ENCODE measurements at places on chromosomes 5 and 9.

- DNase-seq, result no peak
Measured at GRCh38 chr9:36867672-36868471, 166.2 kb downstream of the PAX5 start.

GRCh38 chr5:126920291-126920690, 110.1 kb downstream of the MARCHF3 start:
- DNase-seq, result no peak

DNA sequence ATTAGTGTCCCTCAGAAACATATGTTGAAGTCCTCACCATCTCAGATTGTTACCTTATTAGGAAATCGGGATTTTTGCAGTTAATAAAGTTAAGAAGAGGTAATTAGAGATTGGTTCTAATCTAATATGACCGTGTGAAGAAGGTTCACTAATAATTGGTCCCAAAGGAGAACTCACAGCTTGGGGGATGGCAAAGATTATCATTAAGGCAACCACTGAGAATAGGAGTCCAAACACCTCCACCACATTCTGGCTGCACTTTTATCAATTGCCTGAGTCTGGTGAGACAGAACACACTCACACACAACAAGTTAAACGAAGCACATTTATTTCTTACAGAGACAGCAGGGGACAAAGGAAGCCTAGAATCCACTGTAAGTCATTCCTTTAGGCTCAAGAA, 94.9 kb upstream of the PRDM9 start:
- no peak for DNase-seq

- DNase-seq, result no peak
Measured at GRCh38 chr5:56522960-56523359, 289.8 kb upstream of the ANKRD55 start.

DNA sequence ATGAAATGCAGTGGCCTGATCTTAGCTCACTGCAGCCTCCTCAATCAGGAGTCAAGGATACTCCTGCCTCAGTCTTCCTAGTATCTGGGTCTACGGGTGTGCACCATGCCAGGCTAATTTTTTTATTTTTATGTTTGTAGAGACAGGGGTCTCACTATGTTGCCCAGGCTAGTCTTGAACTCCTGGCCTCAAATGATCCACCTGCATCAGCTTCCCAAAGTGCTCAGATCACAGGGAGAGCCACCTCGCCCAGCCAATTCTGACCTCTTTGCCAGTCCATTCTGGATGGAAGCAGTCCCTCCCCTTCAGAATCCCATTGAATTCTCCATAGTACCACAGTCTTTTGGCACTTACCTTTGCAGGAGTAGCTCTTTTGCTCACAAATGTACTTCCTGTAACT, 1.7 kb upstream of the CANX start:
- DNase-seq, result no peak

GRCh38 chr9:87651431-87651830, 74.5 kb upstream of the CTSL start:
- DNase-seq, result no peak

DNA sequence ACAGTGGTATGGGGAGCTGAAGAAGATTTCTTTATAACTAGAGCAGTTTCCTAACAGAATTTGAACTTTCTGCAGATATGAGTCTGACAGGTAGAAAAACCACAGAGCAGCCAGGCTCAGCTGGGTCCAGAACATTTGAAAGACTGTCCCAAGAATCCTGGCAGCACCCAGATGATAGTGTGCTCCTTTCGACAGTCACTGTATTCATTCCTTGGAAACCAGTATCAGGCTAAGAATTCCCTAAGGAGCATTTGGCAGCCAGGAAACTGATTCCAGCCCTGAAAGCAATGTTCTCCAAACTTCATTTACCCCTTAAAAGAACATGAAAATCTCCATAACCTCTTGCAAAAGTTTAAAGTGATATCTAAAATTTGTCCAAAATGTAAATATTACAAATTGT, 123.0 kb upstream of the MTAP start:
- no peak for DNase-seq

GRCh38 chr5:65674749-65675148, 47.2 kb downstream of the SGTB start:
- no peak for DNase-seq

DNA sequence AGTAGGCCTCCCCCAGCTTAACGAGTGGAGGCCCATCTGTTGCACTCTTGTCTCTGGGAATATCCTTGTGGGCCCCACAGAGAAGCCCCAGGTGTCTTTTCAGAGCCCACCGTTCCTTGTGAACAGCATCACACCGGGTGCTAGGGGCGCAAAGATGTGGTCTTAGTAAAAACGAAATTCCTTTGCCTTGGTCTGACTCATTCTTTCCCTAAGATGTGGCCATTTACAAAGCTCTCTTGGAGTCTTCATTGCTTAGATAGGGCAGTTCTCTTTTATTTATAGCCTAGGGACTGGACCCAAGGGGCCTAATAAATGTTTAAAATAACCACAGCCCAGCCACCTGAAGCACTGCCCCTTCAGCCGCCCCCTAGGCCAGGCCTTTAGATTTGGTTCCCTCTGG, 52.8 kb upstream of the RPL26L1 start:
- no peak for DNase-seq

DNA sequence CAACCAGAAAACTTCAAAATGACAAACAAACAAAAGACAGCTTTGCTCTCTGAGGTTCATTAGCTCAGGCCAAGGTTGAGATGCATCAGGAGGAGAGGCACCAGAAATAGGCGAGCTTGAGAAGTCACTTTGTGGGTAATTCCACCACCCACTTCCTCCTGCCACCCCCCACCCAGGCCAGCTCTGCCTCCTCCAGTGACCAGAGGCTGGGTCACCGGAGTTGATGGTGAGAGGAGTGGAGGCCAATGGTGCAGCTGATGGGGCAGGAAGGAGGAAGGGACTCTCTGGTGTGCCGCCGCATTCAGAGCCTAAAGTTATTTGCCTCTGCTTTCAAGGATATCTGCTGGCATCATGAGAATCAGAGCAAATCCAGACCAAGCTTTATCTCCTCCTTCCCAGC, 73.8 kb upstream of the ASTN2 start:
- no peak for DNase-seq

GRCh38 chr5:123086376-123087055, 2.5 kb upstream of the PRDM6 start:
- no peak for DNase-seq

GRCh38 chr5:172541099-172541772, 86.9 kb upstream of the SH3PXD2B start:
- DNase-seq, result no peak

- no peak for DNase-seq
Measured at GRCh38 chr9:109311286-109311685, 9.6 kb downstream of the EPB41L4B start.

GRCh38 chr9:69753830-69754229, 6.0 kb downstream of the PTAR1 start:
- DNase-seq, result no peak

- DNase-seq, result no peak
Measured at GRCh38 chr9:22035591-22036011, 26.5 kb upstream of the CDKN2B start.

GRCh38 chr5:73152411-73153388, 20.3 kb upstream of the TMEM174 start:
- no peak for DNase-seq

GRCh38 chr5:166991601-166992000, 1299.8 kb upstream of the WWC1 start:
- DNase-seq, result no peak

GRCh38 chr5:54257366-54258118, 52.8 kb downstream of the ARL15 start:
- DNase-seq, result no peak

DNA sequence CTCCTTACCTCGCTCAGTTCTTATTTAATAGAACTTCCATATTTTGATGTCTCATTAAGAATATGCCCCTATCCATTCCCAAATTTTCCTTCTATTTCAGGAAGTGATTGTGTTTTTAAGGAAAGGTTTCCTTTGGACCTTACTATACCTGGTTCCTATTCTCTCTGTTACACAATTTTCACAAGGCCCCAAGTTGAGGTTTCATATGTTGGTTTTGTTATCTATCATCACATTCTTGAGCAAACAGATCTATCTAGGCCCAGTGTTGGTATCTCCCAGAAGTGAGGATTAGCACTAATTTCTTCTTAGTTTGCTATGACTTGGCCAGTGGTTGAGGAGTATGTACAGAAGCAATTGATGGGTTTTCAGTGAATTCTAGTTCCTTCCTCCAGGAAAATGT, 41.5 kb downstream of the ALG2 start:
- DNase-seq, result no peak

- DNase-seq, result no peak
Measured at GRCh38 chr5:129716235-129716634, 31.7 kb upstream of the MINAR2 start.

GRCh38 chr5:172414531-172415361, 39.6 kb downstream of the SH3PXD2B start:
- DNase-seq, result no peak

DNA sequence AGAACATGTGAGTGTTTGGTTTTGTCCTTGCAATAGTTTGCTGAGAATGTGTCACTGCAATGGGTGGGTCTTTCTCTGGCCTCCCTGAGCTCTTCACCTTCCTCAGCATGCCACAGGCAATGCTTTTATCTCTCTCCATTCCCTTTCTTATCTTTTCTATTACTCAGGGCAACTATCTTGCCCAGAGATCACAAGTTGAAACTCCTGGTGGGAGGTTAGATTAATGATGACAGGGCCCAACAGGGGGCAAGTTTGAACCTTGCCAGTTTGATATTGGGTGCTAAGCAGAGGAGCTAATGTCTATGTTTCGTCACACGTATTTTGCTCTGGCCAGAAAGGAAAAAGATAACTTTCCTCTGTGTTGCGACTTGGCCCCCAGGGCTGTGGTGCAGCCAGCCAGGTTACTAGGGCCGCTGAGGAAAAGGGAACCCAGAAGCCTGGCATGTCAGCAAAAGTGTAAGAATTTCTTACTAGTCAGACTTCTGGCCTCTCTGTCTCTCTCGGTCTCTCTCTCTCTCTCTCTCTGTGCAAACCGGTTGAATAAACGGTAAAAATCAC, 299.3 kb upstream of the POU5F2 start:
- DNase-seq, result no peak

DNA sequence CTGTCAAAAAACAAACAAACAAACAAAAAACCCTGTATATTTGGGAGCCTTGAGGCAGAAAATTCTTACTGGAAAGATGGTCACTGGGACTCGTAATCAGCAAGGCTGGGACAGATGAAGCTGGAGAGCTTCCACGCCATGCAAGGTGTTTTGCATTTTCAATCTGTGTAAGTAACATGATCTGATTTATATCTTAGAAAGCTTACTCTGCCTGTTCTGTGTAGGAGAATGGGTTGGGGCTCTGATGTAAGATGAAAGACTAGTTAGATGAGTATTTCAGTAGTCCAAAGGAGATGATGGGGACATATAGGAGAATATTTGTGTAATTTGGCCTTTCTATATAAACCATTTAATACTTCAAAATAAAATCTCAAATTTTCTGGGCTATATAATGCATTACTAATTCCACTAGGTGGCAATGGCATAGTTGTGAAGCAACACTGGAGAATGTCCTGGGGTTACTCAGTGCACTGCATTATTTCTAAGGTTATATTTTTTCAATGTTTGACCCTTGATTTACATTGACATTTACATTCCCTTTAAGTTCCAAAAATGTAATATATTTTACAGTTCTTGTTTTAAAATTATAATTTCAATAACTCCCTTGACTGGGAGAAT, 21.9 kb upstream of the FSD1L start:
- DNase-seq, result no peak

GRCh38 chr5:39021413-39021812, 52.8 kb downstream of the RICTOR start:
- DNase-seq, result no peak

GRCh38 chr5:108641596-108641995, 106.1 kb upstream of the FER start:
- no peak for DNase-seq

DNA sequence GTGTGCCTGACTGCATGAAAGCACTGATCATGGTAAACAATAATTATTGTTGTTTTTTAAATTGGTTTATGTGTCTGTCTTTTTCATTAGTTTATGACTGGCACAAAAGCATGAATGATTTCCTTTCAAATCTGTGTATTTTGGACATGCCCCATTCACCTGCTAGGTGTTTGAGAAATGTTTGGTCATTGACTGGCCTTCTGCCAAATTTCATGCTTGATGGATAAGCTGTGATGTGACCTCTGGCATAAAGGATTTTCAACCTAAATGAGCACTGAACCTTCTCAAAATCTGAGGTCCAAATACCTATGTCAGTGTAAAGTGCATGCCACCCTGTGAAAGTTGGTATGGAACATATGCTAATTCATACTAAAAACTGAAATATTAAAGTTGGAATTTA, 204.5 kb downstream of the BRINP1 start:
- DNase-seq, result no peak

GRCh38 chr5:91910247-91910646, 527.1 kb upstream of the ARRDC3 start:
- no peak for DNase-seq

GRCh38 chr5:163551156-163551555, 45.7 kb downstream of the MAT2B start:
- no peak for DNase-seq

DNA sequence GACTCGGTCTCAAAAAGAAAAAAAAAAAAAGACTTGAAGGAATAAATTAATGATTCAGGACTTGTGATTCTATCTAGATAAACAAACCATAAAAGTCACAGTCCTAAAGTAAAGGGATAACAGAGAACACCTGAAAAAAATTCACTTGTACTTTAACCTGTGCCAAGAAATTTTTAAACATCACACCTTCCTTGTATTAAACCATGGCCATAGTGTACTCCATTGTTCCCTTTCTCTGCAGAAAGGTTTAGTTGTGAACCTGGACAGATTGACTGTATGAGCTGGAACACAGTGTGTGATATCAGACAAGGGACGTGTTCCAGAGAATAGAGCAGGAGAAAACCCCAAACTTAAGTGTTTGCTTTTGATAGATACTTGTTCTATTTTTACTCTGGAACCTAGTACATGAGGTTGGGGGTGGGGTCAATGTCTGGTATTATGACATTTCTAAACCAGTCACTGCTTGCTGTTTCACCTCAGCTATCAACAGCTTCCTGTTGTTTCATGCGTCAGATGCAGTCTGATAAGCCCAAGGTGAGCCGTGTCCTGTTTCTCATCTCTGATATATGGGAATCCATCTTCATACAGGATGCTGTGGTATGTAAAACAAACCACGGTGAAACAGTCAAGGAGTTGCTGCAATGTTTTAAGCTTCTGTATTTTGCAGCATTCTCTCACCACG, 62.5 kb upstream of the ITGA1 start:
- peak; percentile 58 for DNase-seq
